ENCODE measurements at places on chromosomes 5 and 9. TPM values are rescaled to one million over a fixed set of nuclear protein-coding genes. Genes with fewer than 3 reads are reported as not detected.

DNA sequence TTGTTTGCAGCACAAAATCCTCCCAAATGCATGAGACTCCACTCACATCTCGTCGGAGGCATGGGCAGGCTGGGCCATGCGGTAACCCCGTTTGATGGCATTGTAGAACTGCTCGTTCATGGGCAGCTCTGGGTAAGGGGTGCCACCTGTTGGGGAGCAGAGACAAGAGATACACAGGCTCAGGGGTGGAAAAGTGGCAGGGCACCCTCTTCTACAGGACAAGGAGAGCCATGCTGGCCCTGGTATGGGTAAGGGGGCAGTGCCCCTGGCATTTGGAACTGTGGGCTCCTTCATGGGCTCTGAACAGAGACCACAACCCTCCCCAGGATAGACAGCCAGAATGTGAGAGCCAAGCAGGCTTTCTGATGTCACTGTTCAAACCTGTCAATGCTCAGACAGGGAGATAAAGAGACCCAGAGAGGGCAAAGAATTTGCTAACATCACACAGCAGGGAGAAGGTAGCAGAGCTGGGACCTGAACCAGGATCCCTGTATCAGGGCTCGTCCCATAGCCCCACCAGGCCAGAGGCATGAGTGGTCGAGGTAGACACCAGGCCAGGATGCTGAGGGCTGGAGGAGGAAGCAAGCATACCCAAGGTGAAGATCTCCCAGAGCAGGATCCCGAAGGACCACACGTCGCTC lies 33.2 kb upstream of the CSF1R start:
- H3K27ac ChIP-seq = peak overlapping the region; percentile 8
- H3K27me3 ChIP-seq = no peaks in the 10 kb centered on the region
- H3K36me3 ChIP-seq = peaks cover 51% of the 10 kb centered on the region

DNA sequence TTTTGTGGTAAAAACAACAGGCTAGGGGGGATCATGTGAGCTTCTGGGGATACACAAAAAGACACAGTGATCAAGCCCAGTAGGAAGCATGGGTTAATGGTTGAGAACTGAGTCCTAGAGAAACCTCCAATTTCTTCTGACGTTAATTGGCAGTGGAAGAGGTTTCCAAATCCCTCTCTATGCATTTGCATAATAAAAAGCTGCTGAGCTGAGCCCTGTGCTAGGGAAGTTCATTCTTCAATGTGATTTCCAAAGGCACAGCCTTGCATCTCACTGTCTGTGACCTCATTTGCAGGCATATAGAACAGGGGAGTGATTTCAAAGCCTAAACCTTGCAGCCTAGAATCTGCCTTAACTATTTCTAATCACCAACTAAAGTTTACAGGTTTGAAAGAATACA lies 812 bp downstream of the DNAH5 start:
- H3K27me3 ChIP-seq = peaks cover 31% of the 10 kb centered on the region
- no peak for DNase-seq
- no peak overlapping the region for H3K4me3 ChIP-seq
- H3K36me3 ChIP-seq = no peaks in the 10 kb centered on the region
- H3K4me1 ChIP-seq = peaks cover 3% of the 10 kb centered on the region

NRG2 gene
- total RNA-seq = 0.13 TPM

DNA sequence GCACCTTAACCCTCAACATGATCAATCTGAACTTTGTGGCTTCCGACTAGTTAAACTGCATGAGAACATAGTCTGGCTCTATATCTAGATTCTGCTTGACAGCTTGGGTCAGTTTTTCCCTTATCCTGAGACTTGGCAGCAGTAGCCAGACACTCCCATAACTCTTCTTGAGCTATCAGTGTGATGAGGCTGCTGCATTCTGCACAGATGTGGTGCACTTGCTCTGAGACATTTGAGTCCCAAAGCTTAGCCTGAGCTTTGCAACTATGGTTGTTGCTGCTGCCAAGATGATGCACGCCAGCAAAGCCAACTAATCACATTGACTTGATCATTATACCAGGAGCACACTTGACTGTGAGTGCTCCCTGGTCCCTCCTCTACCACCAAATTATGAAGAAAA lies 36.2 kb downstream of the MOCS2 start:
- H3K27me3 ChIP-seq = peaks cover 7% of the 10 kb centered on the region
- H3K27ac ChIP-seq = no peak overlapping the region
- H3K4me1 ChIP-seq = peaks cover 6% of the 10 kb centered on the region
- peaks cover 2% of the 10 kb centered on the region for H3K36me3 ChIP-seq
- DNase-seq = no peak
- no peak overlapping the region for H3K4me3 ChIP-seq

DNA sequence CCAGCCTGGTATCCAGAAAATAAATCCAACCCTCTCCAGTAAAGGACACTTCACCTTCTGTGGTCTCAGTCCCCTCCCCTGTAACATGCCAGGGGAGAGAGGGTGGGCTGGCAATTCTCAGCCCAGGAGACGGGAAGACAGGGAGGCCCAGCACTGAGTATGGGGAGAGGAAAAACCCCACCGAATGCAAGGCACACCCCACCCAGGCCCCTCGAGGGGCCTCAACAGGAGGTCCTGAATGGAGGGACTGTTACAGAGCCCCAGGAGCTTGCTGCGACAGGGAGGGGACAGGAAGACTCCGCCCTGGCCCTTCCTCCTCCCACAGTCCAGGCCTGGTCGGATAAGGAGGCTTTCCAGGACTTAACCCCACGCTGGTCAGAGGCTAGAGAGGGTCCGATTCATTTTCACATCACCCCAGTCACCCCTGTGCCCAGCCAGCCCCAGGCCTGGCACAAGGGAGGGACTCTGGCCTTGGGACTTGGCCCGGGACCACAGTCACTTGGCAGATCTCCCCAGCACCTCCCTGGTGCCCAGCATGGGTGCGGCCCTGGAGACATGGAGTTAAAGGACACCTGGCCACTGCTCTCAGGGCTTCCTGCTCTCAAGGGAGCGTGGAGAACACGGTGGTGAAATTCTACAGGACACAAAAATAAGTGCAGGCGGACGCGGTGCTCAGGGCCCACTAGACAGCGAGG lies 44.9 kb upstream of the STXBP1 start:
- no peaks in the 10 kb centered on the region for H3K27me3 ChIP-seq
- peaks cover 5% of the 10 kb centered on the region for H3K36me3 ChIP-seq
- H3K27ac ChIP-seq = peak overlapping the region; percentile 78
- peaks cover 60% of the 10 kb centered on the region for H3K4me1 ChIP-seq
- H3K4me3 ChIP-seq = peak overlapping the region; percentile 86

DNA sequence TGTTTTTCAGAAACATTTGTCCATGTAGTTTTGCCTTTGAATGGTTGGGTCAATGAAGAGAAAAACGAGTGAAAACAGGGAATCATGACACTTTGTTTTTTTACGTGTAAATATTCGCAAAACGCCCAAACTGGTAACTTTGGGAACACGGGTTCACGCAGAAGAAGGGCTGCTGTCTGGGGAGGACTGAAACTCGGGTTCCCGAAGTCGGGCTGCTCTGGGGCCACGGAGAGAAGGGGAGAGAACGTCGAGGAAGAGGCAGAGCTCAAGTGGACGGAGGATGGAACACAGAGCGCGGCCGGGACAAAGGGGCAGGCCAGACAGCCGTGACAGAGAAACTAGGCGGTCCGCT lies 478 bp upstream of the SETD9 start:
- peak overlapping the region; percentile 80 for H3K4me3 ChIP-seq
- no peaks in the 10 kb centered on the region for H3K27me3 ChIP-seq
- peak overlapping the region; percentile 93 for H3K27ac ChIP-seq
- peak; percentile 92 for DNase-seq

DNA sequence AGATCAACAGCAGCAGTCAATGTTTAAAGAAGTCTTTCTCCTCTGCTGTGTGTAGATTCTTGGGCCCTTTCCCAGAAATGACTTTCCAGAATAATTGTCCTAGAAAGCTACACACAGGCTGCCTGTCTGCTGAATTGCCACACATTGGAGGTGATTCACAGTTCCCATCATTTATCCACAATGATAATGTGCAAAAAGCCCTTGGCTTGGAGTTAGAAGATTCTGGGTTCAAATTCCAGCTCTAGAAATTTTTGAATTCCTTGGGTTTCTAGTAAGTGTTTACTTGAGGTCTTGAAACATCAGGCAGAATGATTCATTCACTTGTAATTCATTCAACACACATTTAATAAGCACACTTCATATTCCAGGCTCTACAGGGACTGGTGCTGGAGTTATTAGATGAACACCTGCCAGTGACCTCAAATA lies 28.6 kb upstream of the EPB41L4B start:
- no peak overlapping the region for H3K4me3 ChIP-seq
- peaks cover 2% of the 10 kb centered on the region for H3K27me3 ChIP-seq
- peak overlapping the region; percentile 74 for H3K27ac ChIP-seq
- no peaks in the 10 kb centered on the region for H3K36me3 ChIP-seq

OTP gene
- not detected for total RNA-seq

- peaks cover 25% of the 10 kb centered on the region for H3K27me3 ChIP-seq
- H3K4me1 ChIP-seq = peaks cover 6% of the 10 kb centered on the region
- H3K36me3 ChIP-seq = no peaks in the 10 kb centered on the region
- DNase-seq = no peak
These were observed 545 bp upstream of the CTSV start for GRCh38 chr9:97039514-97039860.

GRCh38 chr5:143068712-143069111 lies 298.5 kb downstream of the ARHGAP26 start:
- no peak overlapping the region for H3K27ac ChIP-seq
- no peak for DNase-seq
- H3K4me1 ChIP-seq = peaks cover 24% of the 10 kb centered on the region
- no peaks in the 10 kb centered on the region for H3K27me3 ChIP-seq

PNPLA7 gene
- 4.1 TPM for total RNA-seq

DNA sequence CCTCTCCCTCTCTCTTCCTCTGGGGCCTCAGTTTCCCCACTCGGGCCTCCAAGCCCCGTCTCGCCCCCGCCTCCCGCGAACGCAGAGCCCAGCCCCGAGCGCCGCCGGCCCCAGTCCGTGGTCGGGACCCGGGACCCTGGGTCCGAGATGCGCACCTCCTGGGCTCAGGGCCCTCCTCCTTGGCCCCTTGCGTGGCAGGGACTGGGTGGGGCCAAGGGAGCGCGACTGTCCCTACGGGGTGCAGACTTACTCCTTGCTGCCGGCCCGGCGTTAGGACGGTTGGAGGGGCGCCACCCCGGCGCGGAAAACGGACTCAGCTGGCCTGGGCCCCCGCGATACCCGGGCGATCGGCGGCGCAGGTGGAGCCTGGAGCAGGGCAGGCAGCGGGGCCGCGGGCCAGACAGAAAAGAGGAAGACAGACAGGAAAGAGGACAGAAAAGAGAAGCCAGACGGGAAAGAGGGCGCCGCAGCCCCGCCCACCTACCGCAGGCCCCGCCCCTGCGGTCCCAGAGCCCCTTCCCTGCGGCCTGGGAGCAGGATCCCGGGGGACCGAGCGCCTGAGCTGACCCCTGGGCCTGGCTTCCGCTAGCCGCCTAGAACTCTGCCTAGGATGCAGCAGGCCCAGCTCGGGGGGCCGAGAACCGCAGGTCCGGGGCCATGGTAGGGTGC lies at the start of gene GBGT1:
GBGT1 (minus strand) TSS at position 411 of the 669 bp plus-strand sequence. CDS start 1,502 bp downstream, outside the sequence.
- H3K27me3 ChIP-seq = no peaks in the 10 kb centered on the region
- peak within 1 kb of the TSS; percentile 76 for H3K4me3 ChIP-seq
- peaks cover 12% of the 10 kb centered on the region for H3K4me1 ChIP-seq

DNA sequence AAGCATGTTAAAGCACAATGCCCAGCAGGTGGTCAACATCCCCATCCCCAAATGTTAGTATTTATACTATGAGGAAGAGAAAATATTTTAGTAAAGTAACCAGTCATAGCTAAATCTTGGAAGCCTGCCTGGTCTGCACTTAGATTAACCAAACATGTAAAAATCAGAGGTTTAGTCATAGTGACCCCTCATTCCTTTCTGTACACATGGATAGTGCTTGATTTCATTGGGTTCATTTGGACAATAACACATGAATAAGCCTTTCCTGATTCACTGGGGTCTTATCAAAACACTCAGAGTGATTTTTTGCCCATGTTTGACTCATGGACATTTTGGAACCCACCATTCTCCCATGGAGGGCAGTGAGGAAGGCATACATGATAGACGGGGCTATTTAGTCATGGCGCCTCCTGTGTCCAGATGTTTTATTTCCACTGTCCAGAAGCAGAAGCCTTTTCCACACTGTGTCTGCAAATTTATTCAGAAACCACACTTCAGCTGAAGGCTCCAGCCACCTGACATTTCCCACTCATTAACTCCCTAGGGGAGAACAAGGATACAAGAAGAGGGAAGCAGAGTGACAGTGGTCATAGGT lies 32.5 kb downstream of the OR1J1 start:
- H3K27ac ChIP-seq = peak overlapping the region; percentile 55
- peaks cover 12% of the 10 kb centered on the region for H3K27me3 ChIP-seq
- peaks cover 28% of the 10 kb centered on the region for H3K4me1 ChIP-seq
- H3K36me3 ChIP-seq = no peaks in the 10 kb centered on the region
- no peak overlapping the region for H3K4me3 ChIP-seq

GRCh38 chr5:149719666-149720065 lies 10.4 kb upstream of the PPARGC1B start:
- H3K27me3 ChIP-seq = peaks cover 23% of the 10 kb centered on the region
- H3K4me1 ChIP-seq = no peaks in the 10 kb centered on the region
- no peak overlapping the region for H3K4me3 ChIP-seq
- no peak for DNase-seq
- no peak overlapping the region for H3K27ac ChIP-seq

PAEP gene
- not detected for total RNA-seq

DNA sequence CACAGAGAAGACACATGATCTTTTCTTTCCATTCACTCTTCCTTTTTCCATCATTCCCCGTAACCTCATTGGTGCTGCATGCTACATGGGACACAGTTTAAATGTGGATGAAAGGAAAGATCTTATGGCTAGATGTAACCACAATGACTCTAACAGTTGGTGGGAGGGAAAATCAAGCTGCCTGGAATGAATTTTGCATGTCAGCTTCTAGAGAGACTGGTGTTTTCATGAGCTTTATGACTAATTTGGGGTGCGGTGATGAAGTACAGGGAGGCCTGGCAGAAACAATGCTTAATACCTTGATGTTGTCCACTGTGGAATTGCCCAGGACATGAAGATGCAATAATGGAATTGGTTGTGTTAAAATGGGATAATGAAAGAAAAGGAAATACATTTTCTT lies 55.9 kb upstream of the MYO10 start:
- H3K27ac ChIP-seq = peak overlapping the region; percentile 67
- no peaks in the 10 kb centered on the region for H3K27me3 ChIP-seq
- no peaks in the 10 kb centered on the region for H3K36me3 ChIP-seq
- peaks cover 36% of the 10 kb centered on the region for H3K4me1 ChIP-seq

SAXO1 gene
- not detected for total RNA-seq

- peaks cover 12% of the 10 kb centered on the region for H3K36me3 ChIP-seq
- no peak overlapping the region for H3K4me3 ChIP-seq
- H3K27ac ChIP-seq = no peak overlapping the region
- no peak for DNase-seq
These were observed 106.9 kb downstream of the PAPPA start for GRCh38 chr9:116260531-116260930.

GRCh38 chr5:116509483-116510244 lies 65.0 kb downstream of the SEMA6A start:
- H3K36me3 ChIP-seq = no peaks in the 10 kb centered on the region
- DNase-seq = no peak
- H3K27me3 ChIP-seq = no peaks in the 10 kb centered on the region
- H3K4me3 ChIP-seq = no peak overlapping the region

- no peak for DNase-seq
- H3K4me3 ChIP-seq = no peak overlapping the region
- H3K27ac ChIP-seq = no peak overlapping the region
- no peaks in the 10 kb centered on the region for H3K4me1 ChIP-seq
- no peaks in the 10 kb centered on the region for H3K36me3 ChIP-seq
These were observed 223.0 kb downstream of the AUH start for GRCh38 chr9:91138760-91139159.

PCDHA7 gene
- 1.4 TPM for total RNA-seq

Data from chondrocyte (in vitro differentiated cells).